CD4-positive, alpha-beta T cell treated with Interleukin-4 for 4 hours (primary cell): ENCODE measurements at places on chromosomes 1 and 21.

DNA sequence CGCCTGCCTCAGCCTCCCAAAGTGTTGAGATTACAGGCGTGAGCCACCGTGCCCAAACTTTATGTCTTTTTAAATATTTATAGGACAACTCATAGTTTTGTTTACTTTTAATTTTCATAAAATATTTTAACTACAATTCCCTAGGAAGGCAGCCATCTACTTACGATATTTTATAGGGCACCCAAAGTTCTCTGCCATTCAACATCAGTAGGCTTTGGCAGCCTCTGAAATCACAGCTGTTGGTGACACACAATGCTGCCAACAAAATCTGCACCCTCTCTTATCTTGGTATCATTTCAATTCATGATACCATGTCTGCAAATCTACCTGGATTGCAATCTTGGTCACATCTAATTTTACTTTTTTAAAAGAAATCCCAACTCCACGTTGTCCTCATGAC is 27.1 kb upstream of the ERO1B start:
- DNase-seq, result no peak

DNA sequence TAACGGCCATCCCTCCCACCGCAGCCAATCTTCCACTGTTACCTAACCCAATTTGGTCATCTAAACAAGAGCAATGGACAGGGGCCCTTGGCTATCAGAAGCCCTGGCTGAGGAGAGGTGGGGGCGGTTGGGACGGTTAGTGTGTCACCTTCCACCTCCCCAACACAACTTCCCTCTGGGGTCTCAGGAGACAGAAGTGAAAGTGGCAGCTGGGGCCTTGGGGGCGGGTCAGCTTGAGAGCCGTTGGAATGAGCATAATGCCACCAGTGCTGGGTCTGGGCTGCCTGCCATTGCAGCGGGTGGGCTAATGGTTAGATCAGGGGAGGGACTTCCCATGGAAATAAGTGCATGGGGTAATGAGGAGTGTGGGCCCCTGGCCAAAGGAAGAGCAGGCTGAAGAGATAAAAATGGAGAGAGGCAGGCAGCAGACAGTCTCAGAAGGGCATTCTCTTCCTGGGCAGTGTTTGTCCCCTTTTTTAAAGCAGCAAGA is 7.9 kb downstream of the MEF2D start:
- no peak for DNase-seq

- DNase-seq, result no peak
Measured at GRCh38 chr1:2400576-2400909, 8.9 kb downstream of the RER1 start.

GRCh38 chr1:99818063-99818699 is 32.0 kb upstream of the AGL start:
- no peak for DNase-seq

DNA sequence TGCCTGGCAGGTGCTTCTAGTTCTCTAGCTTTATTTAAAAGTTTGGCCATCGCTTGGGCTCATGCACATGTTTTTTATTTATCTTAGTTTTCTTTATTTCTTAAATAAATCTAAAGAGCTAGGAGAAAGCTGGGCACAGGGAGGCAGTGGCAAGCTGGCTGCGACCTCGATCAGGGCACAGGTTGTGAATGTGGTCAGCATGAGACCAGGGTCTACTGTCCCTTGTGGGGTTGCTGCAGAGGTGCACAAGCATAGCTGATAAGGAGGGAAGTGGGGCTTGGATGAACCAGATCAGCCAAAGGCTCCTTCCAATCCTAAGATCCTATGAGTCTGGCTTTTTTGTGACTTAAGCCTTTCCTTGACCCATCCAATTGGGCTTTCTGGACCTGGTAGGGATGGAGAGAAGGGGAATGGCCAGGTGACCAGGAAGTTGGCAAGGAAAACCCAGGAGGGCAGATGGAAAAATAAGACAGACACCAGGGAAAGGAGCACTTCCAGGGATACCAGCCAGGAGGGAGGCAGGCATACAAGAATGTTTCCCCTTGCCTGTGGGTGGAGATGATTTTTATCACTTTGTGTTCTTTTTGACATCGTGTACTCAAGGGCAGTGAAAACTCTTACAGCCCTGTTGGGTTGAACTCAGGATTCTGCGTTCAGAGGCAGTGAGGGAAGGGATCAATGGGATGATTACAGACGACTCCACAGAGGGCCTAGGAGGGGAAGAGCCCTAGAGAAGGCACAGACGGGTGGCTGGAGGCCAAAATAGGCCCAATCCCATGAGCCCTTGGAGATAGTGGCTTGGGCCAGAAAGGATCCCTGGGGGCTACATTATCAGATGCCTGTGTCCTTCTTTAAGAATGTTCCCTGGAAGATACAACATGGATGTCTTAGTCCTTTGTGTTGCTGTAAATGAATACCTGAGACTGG is 8.5 kb downstream of the CYP4B1 start:
- no peak for DNase-seq
